ENCODE measurements at places on chromosomes 11 and 22.

DNA sequence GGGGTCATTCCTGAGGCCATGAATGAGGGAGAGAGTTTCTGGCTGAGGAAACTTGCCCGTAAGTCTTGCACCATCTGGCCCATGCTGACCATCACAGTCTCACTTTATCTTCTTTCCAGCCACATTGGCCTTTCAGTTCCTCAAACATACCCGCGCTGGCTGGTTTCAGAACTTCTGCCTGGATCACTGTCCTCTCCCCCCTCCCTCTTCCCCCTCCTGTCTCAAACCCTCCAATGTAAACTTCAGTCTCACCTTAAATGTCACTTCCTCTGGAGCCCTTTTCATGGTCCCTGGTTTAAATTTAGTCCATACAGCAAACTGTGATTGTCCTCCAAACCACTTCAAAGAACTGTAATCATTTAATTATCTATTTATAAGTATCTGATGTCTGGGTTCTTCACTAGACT lies 3.7 kb upstream of the TMEM109 start:
- no peak for DNase-seq

DNA sequence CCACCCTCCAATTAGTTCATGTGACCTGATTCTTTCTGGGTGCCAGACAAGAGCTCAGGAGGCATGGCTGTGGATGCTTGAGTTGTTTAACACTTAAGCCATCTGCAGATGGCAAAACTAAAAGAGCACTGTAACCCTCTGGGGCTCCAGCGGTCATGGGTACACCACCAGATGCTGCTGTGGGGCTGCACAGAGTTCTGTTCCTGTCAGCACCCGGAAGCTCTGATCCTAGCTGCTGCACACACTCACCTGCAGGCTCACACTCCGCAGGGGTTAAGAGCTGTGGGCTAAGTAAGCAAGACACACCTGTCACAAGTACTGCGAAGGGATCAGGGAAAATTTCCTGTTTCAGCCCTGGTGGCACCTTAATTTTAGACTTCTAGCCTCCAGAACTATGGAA lies 307.8 kb downstream of the C11orf87 start:
- no peak for DNase-seq

GRCh38 chr11:60170566-60170965 lies 12.3 kb downstream of the MS4A6A start:
- no peak for DNase-seq

- no peak for DNase-seq
Measured at GRCh38 chr11:64571050-64571409, 20.0 kb upstream of the SLC22A12 start.

DNA sequence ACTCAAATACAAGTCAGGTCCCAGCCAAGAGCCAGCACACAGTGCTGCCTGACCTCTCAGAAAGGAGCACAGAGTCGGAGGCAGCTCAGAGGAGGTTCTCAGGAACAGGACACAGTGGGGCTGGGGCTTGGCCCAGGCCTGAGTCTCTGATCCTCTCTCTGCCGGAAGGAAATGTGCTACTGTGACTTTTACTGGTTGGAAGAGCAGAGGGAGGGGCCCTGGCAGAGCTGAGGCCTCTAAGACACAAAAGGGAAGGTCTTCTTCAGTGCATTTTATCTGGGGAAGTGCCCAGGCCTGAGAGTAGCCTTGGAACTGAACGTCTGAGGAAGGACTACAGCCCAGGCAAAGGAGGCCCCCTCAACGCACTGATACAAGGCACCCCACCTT lies 16.2 kb upstream of the CASTOR1 start:
- DNase-seq: no peak

DNA sequence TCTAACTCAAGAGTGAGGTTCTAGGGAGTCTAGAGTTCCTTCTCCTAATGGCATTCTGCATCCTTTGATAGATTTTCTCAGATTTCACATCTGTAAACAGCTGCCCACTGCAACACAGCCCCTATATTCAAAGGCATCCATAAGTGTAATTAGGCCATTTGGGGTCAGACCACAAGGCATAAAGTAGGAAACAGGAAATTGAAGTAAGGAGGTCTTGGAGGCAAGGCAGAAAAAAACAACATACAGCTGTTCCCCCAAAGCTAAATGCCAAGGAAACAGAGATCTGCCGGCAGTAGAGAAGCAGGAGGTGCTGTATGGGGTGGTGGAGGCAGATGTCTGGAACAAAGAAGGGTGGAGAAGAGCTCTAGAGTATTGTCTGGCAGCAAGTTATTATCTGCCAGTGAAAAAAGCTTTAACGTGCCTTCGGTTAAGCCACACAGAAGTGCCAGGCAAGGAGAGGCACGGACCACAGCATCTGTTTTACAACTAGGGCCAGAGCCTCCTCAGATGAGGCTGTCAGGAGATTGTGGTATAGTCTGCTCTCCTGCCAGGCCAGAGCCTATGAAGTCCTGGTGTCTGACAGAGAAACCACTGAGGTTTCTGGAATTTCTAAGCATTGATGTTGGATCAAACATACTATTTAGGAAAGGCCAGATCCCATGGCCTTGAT lies 100.2 kb upstream of the CHRM4 start:
- no peak for DNase-seq

DNA sequence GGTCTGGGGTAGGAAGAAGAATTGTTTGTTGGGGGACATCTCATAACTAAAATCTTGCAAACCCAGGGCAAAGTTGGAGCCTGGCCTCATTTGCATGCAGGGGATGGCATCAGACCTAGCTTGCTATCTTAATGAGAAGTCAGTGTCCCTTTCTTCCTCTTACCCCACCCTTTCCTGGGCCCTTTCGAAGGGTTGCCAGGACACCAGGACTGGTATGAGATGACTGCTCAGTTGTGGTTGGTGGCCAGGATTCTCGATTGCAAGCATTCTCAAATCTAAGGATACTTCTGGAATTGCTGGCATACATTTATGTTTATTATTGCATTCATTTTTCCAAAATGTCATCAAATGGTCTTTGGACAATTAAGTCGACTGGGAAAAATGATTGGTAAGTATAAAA lies 131.0 kb downstream of the SLC1A2 start:
- no peak for DNase-seq

DNA sequence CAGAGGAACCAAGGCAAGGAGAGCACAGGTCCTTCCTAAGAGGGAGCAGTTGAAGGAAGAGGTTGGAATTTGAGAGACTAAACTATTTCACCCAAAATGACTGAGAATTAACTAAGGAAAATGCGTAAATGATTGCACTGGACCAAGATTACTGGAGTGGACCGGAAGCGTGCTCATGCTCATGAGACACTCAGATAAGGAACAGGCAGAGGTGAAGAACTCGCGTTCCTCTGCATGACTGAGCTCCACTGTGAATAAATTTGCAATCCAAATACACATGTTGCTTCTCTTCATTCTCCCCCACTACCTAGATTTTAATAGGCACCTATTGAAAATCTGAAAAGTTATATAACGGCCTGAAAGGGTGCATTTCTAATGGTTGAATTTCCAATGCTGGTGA lies 207.0 kb downstream of the KIRREL3 start:
- DNase-seq: no peak

GRCh38 chr11:93718057-93718563 lies 23.2 kb downstream of the TAF1D start:
- DNase-seq: no peak

DNA sequence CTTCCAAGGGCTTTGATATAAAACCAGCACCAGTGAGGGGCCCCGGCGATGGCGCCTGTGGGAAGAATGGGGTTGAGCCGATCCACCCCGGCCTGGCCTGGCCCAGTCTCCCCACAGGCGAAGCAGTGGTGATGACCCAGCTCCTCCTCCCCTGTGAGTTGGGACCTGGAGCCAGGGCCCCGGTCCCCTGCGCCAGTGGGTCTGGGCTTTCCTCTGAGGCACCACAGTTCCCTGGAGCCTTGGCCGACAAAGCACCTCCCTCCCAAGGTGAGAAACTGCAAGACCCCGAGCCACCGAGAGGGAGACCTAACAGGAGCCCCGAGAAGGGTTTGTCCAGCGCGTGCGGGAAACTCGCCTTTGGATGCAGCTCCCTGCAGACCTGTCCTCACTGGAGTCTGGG lies 942.9 kb downstream of the BRD1 start:
- no peak for DNase-seq

DNA sequence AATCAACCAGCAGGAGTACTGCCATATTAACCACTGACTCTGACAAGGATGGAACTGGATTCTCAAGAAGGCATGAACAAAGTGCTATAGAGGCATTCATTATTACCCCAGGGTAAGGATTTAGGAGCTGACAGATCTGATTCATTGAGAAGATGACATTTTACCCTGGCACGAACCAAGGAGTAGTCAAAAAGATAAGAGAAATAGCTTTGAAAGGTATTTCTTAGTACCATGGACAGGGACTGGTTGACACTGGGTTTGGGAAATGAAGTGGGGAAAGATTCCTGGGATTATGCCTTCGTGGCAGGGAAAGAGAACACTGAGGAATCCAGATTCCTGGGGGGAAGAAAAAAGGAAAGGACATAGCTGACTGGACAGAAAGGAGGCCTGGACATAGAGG lies 5.1 kb upstream of the SAAL1 start:
- DNase-seq: no peak

- DNase-seq: no peak
Measured at GRCh38 chr11:118215262-118215661, 9.5 kb downstream of the JAML start.

DNA sequence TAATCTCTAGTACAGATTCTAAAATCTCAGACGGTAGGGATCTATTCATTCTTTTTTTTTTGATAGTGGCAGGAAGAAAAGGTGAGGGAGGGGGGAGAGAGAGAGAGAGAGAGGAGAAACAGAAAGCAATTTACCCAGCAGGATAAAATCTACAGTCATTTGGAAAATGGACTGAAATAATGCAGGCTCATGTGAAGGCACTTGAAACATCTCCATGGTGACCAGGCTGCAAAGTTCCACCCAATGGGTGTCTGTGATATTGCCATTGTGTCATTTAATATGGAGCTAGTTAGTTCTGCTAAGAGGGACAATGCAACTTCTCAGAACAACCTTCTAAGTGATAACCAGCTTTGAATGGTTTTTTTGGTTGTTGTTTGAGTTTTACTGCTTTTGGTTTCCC lies 165.2 kb upstream of the RAG2 start:
- no peak for DNase-seq

DNA sequence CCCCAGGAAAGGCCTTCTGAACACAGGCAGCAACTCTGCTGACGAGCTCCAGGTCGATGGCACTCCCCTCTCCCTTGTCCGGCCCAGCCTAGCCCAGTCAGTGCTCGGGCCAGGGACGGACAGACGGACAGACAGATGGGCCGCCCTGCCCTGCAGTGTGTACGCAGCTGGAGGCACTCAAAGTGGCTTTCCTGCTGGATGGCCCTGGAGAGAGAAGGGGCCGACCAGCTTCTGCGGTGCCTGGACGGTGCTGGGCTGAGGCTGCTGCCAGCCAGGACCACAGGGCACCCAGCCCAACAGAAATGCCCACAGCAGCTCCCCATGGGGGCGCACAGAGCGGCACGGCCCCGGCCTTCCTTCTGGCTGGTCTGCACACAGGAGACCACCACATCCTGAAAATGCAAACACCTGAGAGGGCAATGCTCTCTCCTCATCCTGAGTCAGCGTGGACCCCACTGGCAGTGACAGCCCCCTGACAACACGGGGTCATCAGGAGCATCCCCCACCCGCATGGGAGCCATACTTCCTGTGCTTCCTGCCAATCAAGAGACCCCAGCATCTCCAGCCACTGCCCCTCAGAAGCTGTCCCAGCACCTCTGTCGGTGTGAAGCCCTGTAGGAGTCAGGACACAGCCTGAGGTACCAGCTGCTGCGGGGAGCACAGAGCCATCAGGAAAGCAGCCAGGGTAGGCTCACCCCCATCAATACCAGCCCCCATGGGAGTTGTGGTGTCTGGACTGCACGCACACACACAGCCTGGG lies 692 bp upstream of the MOB2 start:
- DNase-seq: no peak

- no peak for DNase-seq
Measured at GRCh38 chr11:64752175-64752970, 7.4 kb downstream of the PYGM start.

DNA sequence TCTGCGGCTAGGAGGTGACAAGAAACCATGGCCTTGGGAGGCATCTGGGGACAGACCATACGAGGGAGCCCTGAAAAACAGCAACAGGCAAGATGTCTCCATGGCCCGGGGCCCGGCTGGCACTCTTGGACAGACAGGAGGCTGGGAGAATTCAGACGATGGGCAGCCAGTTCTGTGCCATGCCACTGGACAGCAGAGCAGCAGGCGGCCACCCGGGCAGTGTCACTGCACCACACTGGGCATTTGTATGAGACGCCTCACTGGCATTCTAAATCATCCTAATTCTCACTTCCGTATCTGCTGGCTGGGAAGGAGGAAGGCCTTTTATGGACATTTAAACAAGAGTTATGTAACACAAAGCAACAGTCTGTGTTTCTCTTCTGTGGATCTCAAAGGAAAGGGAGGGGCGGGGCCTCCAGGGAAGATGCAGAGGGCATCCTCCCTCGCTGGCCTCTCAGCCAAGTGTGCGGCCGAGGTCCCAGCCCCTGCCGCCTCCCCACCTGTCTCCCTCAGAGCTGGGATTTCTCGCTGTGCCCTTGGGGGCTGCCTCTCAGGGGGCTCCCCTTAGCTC lies 350.3 kb downstream of the SHANK2 start:
- no peak for DNase-seq

GRCh38 chr11:12625438-12626071 lies 48.7 kb upstream of the TEAD1 start:
- DNase-seq: no peak

DNA sequence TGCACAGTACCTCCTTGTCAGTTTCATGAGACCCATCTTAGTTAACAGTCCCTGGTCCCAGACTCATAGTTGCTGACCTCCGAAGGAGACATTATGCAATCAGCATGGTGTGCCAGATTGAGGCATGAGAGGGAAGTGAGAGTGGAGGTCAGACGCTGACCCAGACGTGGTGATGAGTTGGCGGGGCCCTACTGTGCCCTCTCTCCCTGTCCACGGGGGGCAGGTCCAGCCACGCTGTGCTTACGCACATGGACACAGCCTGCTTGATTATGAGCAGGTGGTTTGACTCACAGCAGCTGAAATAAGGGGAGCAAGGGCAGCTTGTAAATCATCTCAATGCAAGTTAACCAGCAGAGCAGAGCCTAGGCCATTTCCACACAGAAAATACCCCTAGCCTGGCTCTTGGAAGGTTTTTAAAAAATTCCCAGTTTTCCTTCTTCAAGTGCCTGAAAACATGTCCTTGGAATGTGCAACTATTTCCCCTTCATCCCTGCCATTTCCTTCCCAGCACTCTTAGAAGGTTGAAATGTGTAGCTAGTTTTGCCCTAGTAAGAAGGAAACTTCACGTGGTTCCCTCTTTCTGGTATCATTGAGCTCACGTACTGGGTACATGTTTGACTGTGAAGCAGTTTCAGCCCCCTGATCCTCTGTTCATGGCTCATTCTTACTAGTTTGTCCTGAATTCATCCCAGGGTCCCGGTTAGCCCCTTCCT lies 122.6 kb upstream of the SORL1-AS1 start:
- no peak for DNase-seq

GRCh38 chr11:112289588-112290492 lies 29.2 kb upstream of the PLET1 start:
- DNase-seq: peak; percentile 62

DNA sequence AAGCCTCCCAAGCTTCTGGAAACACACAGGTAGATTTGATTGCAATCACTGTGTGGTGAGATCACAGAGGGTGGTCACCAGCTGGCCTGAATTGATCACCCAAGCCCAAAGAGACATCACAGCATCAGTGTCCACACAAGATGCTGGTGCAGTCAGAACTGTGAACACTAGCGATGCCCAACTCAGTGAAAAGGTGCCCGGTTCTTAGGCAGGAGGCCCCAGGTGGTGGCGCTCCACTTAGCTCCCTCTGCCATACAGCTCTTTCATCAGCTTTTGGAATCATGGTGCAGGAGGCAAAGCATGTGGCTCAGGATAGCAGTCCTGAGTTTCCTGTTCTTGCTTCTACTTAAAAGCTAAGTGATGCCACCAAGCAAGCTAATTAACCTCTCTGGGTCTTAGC lies 11.1 kb downstream of the DGCR2 start:
- no peak for DNase-seq

- DNase-seq: no peak
Measured at GRCh38 chr11:75105462-75105925, 8.8 kb upstream of the OR2AT4 start.
